Memory B cell (primary cell): ENCODE measurements at places on chromosomes 11 and 22.

DNA sequence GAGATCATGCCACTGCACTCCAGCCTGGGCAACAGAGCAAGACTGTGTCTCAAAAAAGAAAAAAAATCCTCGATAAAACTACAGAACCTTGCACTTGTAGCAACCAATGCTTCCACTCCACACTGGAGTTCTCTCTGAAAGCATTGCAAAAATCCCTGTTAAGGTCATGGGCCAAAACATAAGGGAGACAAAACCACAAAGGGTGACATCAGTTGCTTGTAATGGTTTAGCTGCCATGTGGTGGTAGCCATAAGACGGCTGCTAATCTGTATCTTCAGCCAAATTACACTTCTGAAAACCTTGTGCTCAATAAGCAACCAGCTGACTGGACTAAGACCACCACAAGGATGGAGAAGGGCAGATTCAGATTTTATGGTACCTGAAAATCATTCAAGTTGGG is 20.6 kb upstream of the TPH1 start:
- DNase-seq = no peak

- no peak for DNase-seq
Observed at GRCh38 chr11:65218446-65218845, 36.7 kb downstream of the CAPN1 start.

GRCh38 chr11:86589856-86590589 is 82.4 kb downstream of the ME3 start:
- DNase-seq = no peak

DNA sequence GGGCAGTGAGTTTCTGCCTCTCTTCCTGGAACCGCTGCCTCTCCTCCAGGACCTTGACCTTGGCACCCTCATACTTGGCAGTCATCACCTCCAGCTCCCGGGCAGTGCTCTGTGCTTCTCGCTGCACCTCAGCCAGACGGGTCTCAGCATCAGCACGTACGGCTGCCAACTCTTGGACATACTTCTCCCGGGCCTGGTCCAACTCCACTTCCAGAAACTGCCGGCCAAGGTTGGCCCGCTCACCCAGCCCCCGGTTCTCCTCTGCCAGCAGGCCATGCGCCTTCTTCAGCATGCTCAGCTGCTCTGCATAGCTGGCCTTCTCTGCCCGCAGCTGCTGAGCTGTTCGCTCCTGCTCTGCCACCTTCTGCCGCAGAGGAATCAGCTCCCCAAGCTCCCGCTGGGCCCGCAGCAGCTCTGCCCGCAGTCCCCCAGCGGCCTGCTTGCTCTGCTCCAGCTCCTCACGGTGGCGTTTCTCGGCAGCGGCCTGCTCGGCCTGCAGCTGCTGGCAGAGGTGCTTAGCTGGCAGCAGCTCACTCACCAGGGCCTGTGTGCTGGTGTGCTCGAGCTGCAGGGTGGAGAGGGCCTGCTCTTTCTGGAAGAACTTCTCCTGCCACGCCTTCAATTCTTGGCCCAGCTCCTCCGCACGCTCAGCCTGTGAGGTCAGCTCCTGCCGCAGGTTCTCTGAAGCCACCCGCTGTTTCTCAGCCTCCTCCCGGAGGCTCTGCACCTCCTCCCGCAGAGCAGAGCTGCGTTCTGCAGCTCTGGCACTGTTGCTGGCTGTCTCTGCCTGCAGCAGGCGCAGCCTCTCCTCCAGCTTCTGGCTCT is 14.4 kb downstream of the IL18BP start:
- no peak for DNase-seq

DNA sequence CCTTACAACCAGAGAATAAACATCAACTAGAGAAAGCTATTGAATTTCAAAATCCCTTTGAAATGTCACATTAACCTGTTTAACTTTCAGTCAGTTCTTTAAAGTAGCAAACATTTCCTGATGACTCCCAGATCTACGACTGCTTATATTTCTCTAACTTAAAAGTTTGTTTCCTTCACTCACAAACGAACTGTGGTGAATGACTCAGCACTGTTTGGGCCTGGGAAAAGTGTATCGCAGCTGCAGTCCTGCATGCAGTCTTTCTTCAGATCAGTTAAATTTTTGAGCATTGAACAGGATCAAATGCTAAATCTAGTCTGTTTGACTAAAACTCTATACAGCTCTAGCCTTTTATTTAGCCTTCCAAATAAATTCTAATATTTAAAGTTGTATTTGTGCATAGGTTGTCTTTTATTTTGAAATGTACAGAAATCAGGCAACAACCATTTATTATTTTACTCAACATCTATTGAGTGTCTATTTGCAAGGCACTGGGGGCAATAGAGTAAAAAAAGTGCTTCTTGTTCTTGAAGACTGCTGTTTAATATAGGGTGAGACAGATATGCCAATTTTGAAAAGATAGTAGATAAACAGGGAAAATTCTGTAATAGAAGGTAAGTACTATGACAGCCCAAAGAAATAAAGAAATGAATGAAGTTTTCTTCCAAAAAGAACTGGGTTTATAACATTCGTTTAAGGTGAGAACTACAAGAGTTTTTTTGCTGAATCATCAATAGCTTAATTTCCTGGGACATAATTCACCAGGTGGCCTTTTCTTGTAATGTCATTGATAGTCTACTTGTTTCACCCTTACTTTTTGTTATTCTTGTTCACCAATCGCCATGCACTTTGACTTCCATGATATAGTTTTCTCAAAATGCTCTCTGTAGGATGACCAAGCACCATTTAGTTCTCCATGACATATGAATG is 235.4 kb downstream of the METTL15 start:
- no peak for DNase-seq

DNA sequence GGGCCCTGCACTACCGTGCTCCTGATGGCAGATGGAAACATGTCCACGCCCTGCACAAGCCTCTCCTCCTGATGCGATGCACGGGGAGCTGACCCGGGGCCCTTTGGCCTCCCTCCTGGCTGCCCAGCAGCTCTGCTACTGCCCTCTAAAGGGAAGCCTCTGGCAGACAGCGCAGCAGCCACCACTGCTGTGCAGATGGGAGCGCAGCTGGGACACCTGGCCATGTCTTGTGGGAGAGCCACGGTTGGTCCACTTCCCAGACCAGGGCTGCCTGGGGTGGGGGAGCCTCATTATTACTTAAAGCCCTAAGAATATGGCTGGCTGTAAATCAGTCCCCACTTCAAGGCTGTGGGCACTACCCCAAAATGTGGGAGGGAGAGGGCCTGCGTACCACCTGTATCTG is 38.3 kb downstream of the TBX1 start:
- DNase-seq = no peak

DNA sequence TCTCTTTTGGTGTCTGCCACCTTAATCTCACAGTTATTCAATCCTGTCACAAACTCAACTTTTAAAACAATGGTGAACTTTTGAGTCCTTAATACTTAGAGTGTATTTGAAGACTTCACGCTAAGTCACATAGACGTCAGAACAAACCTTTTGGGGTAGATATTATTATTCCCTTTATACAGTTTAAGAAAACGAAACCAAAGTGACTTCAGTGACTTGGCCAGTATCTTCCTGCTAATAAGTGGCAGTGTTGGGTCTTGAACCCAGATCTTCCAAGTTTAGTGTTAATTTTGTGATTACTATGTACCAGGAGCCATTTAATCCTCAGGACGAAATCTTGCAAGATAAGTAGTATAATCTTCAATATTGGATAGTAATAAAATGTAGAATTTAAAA is 691 bp downstream of the CEP295 start:
- no peak for DNase-seq

- no peak for DNase-seq
Observed at GRCh38 chr11:75654314-75654713, 14.5 kb downstream of the MAP6 start.

GRCh38 chr11:123653483-123653826 is 969 bp downstream of the SCN3B start:
- no peak for DNase-seq

GRCh38 chr11:103332409-103332808 is 223.2 kb downstream of the DYNC2H1 start:
- DNase-seq = no peak

DNA sequence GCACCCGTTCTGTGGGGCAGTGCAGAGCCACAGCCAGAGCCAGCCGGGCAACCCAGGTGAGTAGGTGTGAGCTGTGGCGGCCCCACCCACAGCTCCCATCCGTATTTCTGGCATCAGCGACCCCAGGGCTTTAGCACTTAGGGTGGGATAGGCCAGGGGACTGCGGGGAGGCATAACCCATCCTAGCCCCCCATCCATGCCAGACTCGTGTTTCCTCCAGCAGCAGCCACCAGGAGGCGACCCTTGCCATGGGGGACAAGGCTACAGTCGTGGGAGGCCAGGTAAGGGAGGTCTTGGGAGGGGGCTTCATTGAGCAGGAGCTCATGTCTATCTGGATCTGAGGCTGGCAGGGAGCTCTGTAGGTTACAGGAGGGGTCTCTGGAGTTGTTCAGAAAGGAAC is 873 bp downstream of the OTOG start:
- no peak for DNase-seq

- DNase-seq = no peak
Observed at GRCh38 chr11:68715456-68716122, 31.2 kb downstream of the GAL start.

DNA sequence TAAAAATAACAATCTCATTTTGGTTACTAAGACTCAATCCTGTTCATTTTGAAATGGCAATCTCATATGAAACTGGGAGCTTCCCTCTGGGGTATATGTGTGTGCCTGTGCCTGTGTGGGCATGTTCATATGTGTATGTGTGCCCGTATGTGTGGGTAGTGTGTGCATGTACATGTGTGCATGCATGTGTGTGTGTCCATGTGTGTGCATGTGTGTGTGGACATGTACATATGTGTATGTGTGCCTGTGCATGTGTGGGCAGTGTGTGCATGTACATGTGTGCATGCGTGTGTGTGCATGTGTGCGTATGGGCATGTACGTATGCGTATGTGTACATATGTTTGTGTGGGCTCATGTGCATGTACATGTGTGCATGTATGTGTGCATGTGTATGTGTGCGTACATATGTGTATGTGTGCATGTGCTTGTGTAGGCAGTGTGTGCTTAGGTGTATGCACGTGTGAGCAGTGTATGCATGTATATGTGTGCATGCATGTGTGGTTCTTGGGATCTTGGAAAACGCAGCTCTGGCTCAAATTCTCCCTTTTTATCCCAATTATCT is 24.5 kb upstream of the CACNG2 start:
- DNase-seq = no peak

DNA sequence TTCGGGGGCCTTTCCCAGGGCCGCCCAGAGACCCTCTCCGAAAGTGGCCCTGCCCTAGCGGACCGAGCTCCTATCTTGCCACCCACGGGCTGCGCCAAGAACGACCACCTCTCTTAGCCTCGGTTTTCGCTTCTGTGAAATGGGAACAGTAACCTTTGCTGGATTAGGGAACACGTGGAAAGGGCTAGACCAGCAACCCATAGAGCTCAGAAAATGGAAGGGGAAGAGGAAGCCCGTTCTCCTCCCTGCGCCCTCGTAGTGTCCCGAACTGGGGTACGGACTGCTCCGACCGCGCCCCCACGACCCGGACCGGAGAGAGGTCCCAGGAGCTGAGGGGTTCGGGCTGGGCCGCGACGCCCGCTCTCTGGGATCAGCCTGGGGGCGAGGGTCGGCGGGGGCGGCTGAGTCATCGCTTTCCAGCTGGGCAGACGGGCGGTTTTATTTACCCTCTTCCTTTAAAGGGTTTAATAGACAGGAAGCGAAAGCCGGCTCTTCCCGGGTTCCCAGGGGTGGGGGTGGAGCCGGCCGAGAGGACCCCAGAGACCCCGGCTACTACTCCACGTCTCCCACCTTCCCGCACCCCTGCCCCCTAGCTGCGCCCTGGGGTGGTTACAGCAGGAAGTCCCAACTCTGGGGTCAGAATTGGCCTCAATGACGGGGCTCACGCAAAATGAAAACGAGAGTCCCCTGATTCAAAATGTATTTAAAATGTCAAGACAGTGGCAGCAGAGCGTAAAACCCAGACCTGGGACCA is 907 bp upstream of the PHLDA2 start:
- DNase-seq = no peak

DNA sequence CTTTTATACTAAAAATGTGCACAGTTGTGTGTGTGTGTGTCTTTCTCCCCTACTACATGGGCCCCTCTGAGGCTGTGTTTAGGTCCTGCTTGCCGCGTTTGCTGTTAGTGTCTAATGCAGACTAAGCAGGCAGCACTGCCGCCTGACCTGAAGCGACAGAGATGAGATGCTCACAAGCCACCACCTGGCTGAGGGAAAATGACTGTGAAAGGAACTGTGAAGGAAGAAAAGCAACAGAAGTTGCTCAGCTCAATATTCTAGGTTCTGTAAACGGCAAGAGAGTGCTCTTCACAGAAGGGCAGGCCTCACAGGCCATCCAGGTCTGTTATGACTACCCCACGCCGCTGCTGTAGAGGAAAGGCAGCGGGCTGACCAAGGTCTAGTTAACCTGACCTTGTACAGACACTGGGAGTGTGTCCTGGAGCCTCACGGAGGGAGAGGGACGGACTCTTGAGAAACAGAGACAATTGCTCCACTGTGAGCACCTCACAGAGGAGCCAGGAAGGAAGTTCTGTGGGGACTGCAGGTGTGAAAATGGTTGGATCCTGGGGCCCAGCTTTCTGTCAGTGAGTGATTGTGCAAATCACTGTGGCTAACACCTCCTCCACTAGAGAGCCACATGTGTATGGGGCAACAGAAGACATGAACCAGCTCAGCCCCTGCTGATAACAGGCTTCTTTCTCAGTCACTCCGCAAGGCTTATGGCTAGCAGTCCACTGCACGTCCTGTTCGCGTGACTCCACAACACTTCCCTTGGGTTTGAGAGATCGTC is 31.3 kb upstream of the YPEL1 start:
- no peak for DNase-seq

DNA sequence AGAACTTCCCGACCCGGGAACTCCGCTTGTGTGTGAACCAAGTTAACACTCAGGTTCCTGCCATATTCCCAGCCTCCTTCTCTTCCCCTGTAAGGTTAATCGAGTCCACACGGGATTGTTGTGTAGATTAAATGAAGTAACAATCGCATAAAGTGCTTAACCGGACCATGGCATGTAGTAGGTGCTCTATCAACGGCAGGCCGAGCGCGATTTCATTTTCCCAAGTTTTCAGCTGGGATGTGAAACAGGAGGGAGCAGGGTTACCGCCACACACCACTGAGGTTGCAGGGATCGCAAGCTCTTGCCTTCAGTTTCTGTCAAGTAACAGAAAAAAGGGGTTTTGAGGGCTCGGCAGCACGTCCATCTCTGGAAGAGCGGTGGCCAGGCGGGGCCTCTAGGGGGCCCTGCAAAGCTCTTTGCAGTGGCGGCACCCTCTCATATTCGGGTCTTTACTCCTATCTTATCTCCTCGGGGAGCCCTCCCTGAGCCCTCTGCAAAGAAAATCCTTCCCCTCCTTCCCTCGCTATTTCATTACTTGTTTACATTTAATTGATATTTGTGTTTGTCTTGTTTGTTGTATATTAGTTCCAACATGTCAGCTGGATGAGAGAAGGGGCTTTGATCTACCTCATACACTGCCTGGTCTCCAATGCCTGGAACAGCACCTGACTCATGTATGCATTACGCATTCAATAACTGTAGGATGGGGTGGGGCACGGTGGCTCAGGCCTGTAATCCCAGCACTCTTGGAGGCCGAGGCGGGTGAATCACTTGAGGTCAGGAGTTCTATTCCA is 816 bp upstream of the PLEKHA7 start:
- no peak for DNase-seq

- DNase-seq = no peak
Observed at GRCh38 chr22:17569971-17570511, 6.7 kb downstream of the SLC25A18 start.

GRCh38 chr11:30459821-30460220 is 126.3 kb downstream of the MPPED2 start:
- DNase-seq = no peak
